ENCODE measurements at places on chromosomes 12 and 14.

- no peak for DNase-seq
These were observed 263.9 kb downstream of the KCNC2 start for GRCh38 chr12:74945771-74946198.

- DNase-seq = no peak
These were observed 38.6 kb upstream of the DBX2 start for GRCh38 chr12:45089411-45090075.

GRCh38 chr14:38404616-38405015 lies 148.7 kb upstream of the CLEC14A start:
- no peak for DNase-seq

DNA sequence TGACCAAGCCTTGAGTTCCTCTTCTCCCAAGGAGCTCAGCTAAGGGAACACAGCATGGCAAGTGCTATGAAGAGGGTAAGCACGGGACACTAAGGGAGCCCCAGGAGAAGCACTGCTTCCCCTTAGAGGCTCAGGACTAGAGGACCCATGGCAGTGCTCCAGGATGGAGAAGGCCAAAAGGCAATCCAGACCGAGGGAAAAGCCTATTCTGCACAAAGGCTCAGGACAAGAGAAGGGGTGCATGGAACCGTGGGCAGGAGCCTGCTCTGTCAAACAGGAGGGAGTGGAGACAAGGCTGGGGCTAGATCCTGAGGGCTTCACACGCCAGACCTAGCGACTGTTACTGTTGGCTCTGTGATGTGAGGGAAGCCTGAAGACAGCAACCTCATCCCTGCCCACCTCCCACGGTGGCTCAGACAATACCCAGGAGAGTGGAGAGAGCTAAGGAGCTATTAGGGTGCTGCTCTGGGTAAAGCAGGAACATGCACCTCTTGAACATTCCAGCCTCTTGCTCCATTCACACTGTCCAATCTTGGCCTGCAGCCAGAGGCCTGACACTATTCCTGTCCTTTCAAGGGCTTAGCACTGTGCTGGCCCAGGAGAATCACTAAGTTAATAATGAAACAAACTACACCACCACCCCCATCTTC lies 24.2 kb downstream of the OTUB2 start:
- no peak for DNase-seq

GRCh38 chr14:81454572-81455218 lies 54.6 kb upstream of the STON2 start:
- DNase-seq = no peak

DNA sequence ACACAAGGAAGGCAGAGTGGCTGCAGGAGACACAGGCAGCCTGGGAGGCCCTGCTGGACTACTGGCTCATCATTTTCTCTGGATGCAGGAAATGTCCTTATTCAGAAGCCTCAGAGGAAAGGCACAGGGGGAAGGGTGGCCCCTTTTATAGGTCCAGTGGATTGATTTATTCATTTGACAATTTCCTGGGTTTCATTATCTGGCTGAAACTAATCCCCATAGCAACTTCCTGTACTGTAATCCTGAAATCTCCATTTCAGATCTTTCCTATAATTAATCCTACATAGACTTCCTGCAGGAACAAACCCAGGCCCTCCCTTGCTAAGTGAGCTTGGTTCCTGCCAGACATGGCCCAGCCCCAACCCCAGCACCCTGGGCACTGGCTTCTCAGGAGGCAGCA lies 23.0 kb downstream of the KRT76 start:
- no peak for DNase-seq

- no peak for DNase-seq
These were observed 79.2 kb upstream of the RTL1 start for GRCh38 chr14:100982762-100983161.

- DNase-seq = no peak
These were observed 13.4 kb upstream of the NIN start for GRCh38 chr14:50844391-50844790.

GRCh38 chr14:92348154-92348553 lies 25.2 kb downstream of the SLC24A4 start:
- no peak for DNase-seq

DNA sequence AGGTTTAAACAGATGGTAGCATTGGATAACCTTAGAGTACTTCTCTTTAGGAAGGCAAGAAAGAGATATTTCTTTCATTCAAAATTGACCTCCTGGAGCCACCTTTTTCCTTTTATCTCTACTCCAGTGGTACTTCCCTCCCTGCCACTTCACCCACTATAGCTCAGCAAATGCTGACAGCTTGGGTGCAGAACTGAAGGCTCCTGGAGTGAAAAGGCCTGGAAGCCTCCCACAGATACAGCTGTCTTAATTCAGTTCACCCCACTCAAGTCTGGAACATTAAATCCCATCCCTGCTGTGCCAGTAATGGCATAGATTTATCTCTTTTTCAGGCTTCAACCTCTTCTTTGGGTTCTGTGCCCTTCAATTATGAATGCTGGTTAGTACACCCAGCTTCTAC lies 140.3 kb downstream of the NEDD1 start:
- DNase-seq = no peak

- no peak for DNase-seq
These were observed 8.0 kb downstream of the STXBP6 start for GRCh38 chr14:25041898-25042297.

- no peak for DNase-seq
These were observed 9.9 kb upstream of the ASPG start for GRCh38 chr14:104075530-104076151.

DNA sequence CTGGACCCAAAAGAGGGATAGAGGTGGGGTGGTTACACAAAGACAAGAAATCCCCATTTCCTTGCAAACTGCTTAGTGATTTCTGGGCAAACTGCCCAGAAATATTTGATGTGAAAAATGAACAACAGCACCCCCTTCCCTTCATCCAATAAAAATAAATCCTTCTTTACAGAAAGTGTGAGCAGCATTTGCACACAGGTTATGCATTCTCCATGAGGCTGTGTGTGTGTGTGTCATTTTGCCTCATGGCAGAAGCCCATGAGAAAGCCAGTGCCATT lies 17.2 kb upstream of the NRXN3 start:
- DNase-seq = no peak

- no peak for DNase-seq
These were observed 78.4 kb upstream of the RAP1B start for GRCh38 chr12:68532204-68532886.

DNA sequence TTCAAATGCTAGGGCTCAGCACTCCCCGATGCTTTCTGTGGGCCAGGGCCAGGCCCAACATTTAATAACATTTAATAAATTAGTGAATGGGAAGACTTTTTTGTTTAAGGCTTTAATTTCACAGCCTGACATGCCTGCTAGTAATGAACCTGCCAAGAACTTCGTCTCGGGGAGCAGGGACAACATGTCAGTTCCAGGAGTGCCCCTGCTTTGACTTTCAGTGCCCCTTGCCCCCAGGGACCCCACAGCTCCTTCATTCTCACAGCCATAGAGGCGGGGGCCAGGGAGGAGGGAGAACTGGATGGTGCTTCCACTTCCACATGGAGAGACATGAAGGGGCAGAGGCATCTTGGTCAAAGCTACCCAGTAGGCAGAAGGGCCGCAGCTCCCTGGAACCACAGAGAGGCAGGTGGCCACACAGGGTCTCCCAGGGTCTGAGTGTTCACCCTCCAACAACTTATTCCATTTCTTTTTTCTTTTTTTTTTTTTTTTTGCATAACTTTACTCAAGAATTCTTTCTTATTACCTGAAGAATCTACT lies 66.0 kb upstream of the DDX11 start:
- no peak for DNase-seq

DNA sequence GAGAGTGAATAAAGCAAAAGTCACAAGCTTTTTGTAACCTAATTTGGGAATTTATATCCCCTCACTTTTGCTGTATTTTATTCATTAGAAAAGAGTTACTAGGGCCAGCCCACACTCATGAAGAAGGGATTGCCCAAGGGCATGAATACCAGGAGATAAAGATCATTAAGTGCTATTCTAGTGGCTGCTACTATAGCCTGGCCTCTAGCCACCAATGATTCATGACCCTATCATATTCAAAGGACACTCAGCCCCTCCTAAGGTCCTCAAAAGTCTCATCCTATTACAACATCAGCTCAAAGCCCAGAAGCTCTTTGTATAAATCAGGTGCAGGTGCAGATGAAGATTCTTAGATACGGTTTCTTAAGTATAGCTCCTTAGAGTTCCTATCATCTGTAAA lies 518.1 kb downstream of the TRHDE start:
- DNase-seq = no peak

GRCh38 chr12:69726922-69727321 lies 11.7 kb upstream of the RAB3IP start:
- DNase-seq = no peak

DNA sequence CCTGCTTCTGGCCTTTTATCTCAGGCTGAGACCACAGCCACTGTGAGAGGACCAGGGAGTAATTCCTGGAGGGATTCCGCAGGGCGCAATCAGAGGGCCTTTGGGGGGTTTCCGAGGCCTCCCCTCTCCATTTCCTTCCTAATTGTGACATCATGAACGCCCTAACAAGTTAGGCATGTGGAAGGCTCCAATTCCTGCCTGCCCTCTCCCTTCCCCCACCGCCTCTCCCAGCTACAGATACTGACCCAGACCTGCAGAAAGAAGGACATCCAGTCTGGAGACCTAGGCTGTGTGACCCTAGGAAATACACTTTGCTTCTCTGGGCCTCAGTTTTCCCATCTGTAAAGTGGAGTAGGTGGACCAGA lies 637.9 kb downstream of the MED13L start:
- DNase-seq = no peak

DNA sequence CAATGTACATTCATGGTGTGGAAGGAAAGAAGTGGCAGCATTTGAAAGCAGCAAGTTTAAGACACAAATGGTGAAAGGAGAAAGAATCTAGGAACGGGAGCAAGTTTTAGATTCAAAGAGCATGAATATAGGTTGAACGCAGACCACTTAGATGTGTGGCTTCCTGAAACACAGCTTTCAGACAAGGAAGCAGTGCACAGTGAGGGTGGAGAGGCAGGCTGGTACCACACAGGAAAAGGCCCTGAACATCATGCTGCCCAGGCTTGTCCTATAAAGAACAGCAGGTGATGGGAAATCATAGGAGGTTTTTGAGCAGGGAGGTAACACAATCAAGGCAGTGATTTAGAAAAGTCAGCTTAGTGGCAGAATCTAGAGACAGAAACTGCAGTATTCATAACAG lies 35.6 kb downstream of the GNS start:
- no peak for DNase-seq

DNA sequence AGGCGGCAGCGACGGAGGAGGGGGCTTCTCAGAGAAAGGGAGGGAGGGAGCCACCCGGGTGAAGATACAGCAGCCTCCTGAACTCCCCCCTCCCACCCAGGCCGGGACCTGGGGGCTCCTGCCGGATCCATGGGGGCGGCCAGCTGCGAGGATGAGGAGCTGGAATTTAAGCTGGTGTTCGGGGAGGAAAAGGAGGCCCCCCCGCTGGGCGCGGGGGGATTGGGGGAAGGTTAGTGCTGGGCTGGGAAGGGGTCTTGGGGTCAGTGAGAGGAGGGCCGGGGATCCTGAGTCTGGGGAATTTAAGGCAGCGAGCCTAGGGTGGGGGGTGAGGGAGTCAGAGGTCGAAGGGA lies 203 bp downstream of the NFATC4 start:
- DNase-seq = no peak

DNA sequence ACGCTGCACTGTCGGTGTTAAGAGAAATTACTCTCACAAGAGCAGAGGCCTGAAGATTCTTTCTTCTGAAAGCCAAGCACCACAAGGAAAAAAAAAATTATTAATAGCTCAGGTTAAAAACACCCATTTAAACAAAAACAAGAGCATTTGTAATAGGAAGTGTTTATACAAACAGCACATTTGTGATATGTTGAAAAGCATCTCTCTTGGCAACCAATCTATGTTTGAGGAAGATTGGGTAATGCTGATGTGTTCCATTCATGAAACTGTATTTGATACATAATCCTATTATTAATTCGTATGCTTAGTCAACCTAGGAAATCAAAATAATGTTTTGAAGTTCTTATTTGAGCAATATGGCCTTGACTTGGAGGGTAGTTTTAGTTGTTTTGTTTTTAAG lies 36.5 kb downstream of the SSPN start:
- no peak for DNase-seq

DNA sequence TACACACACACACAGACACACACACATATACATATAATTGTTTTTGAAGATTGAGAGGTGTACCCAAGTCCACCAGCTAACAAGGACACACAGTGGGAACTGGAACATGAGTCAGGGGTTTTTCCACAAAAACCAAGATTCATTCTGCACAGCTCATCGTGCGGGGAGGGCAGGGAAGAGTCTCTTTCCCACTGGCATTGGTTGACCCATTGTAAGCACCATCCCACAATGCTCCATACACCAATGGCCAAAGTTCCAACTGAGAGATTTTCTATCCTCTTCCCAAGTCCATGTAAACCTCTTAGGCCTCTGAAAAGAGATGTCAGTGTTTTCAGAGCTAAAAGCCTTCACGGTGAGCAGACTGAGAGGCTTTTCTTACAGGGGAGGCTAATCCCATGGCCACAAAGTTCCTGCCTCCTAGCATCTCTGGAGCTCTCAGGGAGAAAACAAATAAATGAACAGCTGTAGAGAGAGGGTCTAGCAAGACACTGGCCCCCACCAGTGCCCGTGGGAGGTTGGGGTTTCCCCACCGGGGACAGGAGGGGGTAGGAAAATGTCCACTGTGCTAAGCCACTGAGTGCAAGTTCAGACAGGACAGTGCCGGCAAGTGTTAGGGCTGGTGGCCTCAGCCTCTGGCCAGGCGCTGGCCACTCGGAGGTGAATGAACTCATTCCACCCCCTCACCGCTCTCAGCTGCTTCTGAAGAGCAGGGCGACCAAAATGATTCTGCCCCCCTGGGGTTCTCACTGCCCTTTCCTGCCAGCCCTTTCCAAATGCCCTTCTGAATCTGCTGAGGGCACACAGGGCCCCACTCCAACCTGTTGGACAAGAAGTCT lies 21.5 kb upstream of the TC2N start:
- DNase-seq = no peak

DNA sequence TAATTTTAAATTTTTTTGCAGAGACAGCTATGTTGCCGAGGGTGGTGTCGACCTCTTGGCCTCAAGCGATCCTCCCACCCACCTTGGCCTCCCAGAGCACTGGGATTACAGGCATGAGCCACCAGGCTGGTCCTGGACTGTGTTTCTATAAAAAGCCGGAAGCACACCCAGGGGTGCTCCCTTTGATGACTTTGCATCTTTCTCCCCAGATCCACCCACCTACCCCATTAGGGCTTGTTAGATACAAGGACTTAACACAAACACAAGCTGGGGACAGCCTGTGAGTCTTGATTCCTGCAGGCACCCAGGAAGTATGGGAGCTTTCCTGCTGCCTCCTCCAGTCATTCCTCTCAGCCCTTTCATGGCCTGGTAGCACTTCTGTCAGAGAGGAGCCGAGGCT lies 67.0 kb downstream of the MAP1LC3B2 start:
- no peak for DNase-seq

- no peak for DNase-seq
These were observed 24.3 kb upstream of the SUPT16H start for GRCh38 chr14:21408147-21408546.

GRCh38 chr14:104337351-104337750 lies 199.0 kb downstream of the KIF26A start:
- DNase-seq = no peak

DNA sequence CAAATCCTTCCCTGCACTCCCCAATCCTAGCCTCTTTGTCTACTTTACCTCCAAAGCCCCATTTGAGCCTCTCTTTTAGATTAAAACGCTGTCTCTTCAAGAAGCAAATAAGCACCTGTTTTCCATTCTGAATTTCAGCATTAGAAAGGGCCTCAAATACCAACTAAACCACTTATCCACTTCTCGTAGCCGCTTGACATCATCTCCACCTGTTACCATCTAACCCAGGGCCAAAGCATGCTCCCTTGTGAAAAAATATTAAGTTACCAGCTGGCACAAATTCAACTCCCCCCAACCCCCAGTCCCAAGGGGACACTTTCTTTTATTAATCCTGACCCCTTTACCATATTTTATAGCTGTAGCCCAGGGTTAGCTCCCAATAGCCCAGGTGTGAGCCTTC lies 43.1 kb downstream of the GPHB5 start:
- DNase-seq = no peak

Data from stimulated activated CD8-positive, alpha-beta memory T cell treated with anti-CD3 and anti-CD28 coated beads, Interleukin-7, amount 100 ng/mL, for 24 hours (primary cell).